D341Med (cell line): ENCODE measurements at places on chromosomes 11 and 22.
A peak's percentile ranks its signal among the peaks of the same experiment; 100 is the strongest.

GRCh38 chr11:65551572-65552387 lies 6.4 kb downstream of the LTBP3 start:
- peak; percentile 76 for DNase-seq

GRCh38 chr22:46064228-46064965 lies 85.9 kb upstream of the PPARA start:
- no peak for DNase-seq

DNA sequence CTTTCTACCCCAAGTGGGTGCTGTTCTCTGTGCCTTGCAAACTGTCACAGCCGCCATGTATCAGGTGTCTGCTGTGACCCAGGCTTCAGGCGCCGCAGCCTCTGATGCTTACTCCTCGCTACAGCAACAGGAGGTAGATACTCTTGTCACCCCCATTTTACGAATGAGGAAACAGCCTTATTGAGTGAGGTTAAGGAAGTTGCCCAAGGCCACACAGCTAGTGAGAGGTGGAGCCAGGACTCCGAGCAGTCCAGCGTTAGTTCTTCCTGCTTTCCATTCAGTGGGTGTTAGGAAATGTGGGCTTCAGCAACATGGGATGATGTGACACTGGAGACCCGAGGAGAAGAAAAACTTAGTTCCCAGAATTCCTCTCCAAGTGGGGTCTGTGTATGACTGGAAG lies 14.3 kb downstream of the RNF215 start:
- no peak for DNase-seq

DNA sequence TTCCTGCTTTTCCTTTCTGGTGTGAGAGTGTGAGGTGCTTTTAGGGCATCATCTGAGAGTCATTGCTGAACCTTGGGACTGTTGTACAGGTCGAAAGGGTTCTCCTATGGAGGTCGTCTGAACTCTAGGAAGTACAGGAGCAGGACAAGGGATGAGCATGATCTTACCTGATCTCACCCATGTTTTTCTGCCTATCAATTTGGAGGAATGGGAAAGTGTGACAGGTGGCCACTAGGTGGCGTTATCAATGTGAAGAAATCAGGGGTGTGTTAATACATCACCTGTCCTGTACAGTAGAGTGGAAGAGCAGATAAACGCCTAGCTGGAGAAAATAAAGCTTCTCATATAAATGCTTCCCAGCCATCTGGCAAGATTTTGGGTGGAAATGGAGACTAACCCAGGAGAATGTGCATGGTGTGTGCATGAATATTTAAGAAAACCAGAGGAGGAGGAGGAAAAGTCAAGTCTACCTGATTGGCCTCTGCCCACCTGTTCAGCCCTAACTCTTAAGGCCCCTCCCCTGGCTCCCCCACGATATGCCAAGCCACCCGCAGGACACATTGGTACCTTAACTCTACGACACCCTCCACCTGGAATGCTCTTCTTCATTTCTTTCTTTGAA lies 72.0 kb upstream of the NARS2 start:
- peak; percentile 50 for DNase-seq

GRCh38 chr22:31313366-31314147 lies 21.3 kb upstream of the PIK3IP1 start:
- peak; percentile 79 for DNase-seq

- DNase-seq: no peak
These were observed 1175.6 kb downstream of the BRD1 start for GRCh38 chr22:48651981-48652538.

GRCh38 chr22:17586831-17587440 lies 23.6 kb downstream of the SLC25A18 start:
- DNase-seq: no peak

- DNase-seq: no peak
These were observed 48.4 kb downstream of the ANO1 start for GRCh38 chr11:70126494-70126893.

DNA sequence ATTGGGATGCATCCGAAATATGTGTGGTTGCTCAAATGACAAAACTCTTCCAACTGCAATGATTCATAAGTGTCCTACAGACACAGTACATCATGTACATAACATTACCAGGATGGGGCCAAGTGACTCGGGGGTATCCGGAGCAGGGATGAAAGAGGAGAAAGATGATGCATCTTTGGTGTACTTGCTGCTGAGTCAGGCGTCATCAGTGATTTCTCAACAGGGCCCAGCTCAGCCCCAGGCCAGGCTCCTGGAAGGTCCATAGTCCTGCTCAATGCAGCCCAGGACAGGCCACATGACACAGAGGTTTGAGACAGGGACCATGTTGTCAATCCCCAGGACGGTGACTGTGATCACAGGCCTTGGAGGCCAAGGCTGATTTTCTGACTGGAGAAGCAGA lies 59.3 kb downstream of the GGTLC2 start:
- no peak for DNase-seq

- peak; percentile 73 for DNase-seq
These were observed 743.6 kb downstream of the ETS1 start for GRCh38 chr11:127843483-127844396.

DNA sequence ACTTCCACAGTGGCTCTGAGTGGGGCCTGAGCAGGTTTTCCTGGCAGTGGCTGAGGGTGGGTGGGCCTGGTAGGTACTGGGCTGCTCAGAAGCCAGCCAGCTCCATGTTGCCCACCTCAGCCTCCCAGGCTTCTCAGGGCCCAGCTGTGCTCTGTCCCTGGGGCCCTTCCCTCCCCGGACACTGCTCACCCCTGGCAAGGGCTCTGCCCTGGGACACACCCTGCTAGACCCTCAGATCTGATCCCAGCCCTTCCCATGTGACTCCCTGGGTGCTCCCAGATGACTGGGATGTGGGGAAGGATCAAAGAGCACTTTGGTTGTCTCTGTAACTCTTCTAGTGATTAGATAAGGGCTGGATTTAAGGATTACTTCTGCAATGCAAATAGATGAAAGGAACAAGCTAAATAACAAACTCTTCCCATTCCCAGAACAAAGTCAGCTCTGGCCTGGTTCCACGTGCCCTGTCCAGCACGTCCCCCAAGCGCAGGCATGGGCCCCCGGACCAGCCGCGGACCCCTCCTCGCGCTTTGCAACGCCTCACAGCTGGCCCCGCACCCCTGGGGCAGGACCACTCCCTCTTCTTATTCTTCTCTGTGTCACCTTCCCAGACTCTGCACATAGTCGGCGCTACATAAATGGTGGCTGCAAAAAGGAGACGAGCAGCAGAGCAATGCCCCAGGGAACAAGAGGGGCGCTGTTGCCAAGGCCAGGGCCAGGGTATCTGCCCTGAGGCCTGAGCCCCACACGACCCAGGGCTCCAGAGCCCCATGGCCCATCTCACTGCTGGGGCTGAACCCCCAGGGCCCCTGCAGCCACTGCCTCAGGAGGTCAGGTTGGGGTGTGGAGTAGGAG lies 5.7 kb upstream of the KRTAP5-6 start:
- DNase-seq: no peak

DNA sequence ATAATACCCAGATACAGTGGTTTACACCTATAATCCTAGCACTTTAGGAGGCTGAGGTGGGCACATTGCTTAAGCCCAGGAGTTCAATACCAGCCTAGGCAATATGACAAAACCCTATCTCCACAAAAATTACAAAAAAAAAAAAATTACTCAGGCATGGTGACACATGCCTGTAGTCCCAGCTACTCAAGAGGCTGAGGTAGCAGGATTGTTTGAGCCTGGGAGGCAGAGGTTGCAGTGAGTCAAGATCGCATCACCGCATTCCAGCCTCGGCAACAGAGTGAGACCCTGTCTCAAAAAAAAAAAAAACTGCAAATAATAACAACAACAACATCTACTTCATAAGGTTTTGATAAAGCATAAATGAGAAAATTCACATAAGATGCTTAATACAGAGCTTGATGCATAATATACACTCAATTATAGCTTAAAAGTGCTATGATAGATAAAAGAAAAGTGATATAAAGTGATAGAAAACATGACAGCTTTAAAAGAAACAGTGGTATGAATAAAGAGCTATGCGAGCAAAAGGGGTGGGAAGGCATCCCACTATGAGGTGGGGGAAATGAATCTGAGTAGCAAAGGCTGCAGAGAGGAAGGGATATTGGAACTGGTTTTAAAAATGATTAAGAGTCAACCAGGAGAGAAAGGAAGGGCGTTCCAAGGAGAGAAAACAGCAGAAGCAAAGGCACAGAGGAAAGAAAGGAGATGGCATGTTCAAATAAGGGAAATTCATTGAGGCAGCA lies 197.6 kb downstream of the KIF18A start:
- no peak for DNase-seq

- no peak for DNase-seq
These were observed 73.6 kb downstream of the ALX4 start for GRCh38 chr11:44236296-44236695.

- DNase-seq: no peak
These were observed 9.3 kb downstream of the SHISA8 start for GRCh38 chr22:41905411-41906202.

GRCh38 chr22:50398831-50399648 lies 55.9 kb downstream of the PPP6R2 start:
- DNase-seq: no peak

GRCh38 chr22:19103880-19104821 lies 18.1 kb downstream of the DGCR2 start:
- DNase-seq: peak; percentile 20

DNA sequence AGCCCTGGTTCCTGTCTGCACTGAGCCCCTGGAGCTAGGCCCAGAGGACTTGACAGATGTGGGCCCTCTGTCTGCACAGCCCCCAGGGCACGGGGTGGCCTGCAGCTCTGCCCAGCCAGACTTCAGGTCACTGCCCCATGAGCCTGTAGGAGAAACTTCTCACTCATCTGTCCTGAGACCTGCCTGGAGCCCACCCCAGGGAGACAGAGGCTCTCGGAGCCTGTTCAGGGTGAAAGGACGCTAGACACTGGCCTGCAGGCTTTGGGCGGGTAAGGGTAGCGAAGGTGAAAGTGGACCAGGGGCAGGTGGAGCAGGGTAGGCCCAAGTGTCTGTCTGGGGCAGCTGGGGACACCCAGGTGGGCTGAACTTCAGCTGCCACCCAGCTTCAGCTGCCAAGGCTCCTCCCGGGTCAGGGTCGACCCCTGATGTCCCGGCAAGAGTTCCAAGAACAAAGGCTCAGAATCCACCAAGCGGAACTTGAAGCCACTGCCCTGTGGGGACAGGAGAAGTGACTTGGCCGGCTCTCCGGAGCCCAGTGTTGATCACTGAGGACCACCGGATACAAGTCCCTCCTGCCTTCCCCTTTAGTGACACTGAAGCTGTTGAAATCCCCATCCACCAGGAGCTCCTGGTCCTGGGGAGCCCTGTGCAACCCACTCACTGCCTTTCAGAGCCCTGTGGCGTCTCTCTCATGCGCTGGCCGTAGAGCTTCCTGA lies 90.3 kb downstream of the KCNQ1 start:
- DNase-seq: no peak

- DNase-seq: no peak
These were observed 62.4 kb upstream of the ZBED5 start for GRCh38 chr11:10920205-10920604.

DNA sequence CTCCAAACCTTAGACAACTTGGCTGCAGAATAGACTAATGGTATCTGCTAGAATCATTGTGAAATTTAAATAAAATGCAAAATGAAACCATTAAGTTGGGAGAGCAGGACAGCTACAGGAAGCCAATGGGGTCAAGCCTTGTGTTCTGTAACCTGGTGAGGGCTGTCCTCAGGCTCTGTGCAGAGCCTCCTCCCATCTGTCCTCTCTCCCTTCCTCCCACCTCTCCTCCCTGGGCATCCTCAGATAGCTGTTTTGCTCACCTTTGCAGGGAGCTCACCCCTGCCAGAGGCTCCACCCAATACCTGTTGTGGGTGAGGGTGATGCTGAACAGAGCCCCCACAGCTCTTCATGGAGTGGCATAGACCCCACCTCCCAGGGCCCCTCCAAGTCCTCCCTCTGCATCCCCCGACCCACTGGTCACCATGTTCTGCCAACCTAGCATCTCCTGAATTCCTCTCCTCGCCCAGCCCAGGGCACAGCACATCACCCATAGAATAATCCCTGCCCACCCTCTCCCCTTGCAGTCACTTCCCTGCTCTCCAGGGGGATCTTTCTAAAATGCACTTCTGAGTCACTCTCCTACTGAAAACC lies 100.3 kb downstream of the PDE2A start:
- DNase-seq: no peak

DNA sequence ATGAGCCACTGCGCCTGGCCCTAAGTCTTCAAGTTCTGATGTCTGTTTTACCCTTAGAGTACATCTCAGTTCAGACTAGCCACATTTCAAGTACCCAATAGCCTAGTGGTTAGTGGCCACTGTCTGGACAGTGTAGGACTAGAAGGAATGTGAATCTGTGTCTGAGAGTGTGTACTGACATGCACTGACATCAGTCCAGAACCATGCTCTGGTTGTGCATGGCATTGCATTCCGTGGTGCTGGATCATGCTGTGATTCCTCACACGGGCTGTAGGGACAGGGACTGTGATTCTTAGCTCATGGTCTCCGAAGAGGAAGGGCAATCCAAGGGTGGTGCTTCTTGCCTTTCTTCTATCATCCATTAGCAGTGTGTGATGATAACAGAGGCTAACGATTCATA lies 41.1 kb downstream of the AMOTL1 start:
- no peak for DNase-seq

GRCh38 chr11:70399681-70400112 lies 1.4 kb downstream of the CTTN start:
- DNase-seq: no peak

- DNase-seq: no peak
These were observed 28.2 kb downstream of the HTR3B start for GRCh38 chr11:113932788-113933187.

DNA sequence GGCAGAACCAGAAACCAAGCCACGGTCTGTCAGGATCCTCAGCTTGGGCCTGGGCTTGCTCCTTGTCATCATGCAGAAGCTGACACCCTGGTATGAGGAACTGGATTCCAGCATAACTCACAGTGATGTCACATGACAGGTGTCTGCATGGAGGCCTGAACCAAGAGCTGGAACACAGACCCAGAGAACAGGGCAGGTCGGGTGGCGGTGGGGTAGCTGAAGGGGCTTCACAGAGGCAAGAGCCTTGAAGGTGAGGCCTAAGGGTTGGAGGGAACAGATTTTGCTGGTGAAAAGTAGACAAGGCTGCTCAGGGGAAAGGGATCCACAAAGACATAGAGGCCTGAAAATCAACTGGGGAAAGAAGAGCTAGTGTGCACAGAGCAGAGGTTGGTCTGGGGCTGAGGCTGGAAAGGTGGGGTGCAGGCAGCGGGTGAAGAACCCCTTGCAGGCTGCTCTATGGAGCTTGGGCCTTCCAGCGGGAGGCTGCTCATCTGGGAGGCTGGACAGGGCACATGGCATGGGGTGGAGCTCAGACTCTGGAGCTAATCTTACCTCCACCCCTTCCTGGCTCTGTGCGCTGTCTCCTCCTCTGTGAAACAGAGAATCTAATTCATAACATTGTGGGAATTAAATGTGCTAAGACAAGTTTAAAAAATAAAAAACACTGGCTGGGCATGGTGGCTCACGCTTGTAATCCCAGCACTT lies 18.4 kb upstream of the RPS3 start:
- no peak for DNase-seq
